ENCODE measurements at places on chromosomes 3 and 15.

GRCh38 chr3:120396469-120396868 is 47.3 kb upstream of the LRRC58 start:
- no peak for DNase-seq

- DNase-seq: no peak
These were observed 160.6 kb upstream of the IQSEC1 start for GRCh38 chr3:13233487-13234485.

- DNase-seq: no peak
These were observed 58.3 kb upstream of the DLG1 start for GRCh38 chr3:197356741-197357140.

DNA sequence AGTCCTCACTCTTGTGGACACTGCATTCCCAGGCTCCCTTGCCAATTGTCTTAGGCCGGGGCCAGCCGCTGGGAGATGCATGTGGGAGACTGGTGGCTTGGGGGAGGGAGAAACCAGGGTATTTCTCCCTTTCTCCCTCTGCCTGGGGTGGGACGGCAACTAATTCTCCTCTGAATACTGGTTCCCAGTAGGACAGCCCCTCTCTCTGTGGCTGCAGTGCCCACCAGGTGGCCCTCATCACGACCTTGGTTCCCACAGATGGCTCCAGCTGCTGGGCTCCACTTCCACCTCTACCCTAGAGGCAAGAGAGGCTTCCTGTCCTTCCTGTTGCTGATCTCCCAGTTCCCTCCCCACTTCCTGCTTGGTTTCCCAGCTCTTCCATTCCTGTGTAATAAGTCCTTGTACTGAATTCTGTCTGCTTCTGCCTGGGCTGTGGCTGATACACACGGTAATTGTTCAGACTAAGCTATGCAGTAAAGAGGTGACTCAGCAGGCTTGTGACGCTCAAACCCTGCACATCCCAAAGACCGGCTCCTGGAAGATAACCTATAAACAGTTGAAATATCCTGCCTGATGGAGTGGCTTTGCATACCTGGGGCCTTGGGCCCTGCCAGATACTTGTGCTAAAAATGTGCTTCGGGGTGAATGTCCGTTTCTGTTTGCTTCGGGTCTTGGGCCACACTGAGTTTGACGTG is 20.4 kb upstream of the COPG1 start:
- DNase-seq: no peak

GRCh38 chr15:25799906-25800700 is 63.0 kb downstream of the ATP10A start:
- DNase-seq: no peak

GRCh38 chr15:59539799-59540198 is 71.8 kb upstream of the GCNT3 start:
- no peak for DNase-seq

- no peak for DNase-seq
These were observed 140.6 kb upstream of the BHLHE40 start for GRCh38 chr3:4838621-4839022.
